Aorta (tissue), 5 donors: ENCODE measurements at places on chromosomes 11 and 22. TPM values are rescaled to one million over a fixed set of nuclear protein-coding genes. Genes with fewer than 3 reads are reported as not detected.

DNA sequence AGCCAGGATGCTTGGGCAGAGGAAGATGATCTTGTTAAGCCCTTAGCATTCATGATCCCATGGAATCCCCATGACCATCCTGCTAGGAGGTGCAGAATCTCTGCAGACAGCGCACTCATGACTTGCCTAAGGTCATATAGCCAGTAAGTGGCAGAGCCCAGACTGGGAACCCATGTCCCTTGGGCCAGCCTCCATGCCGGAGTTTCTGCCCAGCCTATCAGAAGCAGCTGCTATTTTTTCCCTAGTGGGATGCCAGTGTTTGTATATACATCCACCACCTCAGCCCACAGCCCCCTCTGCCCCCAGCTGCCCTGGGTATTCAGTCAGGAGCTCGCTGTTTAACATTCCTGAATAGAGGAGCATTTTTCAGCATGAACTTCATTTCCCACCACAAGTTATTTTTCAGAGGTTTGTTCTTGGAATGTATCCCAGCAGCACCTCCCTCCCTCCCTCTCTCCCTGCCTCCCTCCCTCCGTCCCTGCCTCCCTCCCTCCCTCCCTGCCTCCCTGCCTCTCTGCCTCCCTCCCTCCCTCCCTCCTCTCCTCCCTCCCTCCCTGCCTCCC is 34.4 kb upstream of the SUSD2 start:
- peak; percentile 74 for DNase-seq

GRCh38 chr22:38657045-38657909 is 839 bp downstream of the CBY1 start:
- DNase-seq: no peak

SVIP gene
- 13.5 TPM for total RNA-seq

DNA sequence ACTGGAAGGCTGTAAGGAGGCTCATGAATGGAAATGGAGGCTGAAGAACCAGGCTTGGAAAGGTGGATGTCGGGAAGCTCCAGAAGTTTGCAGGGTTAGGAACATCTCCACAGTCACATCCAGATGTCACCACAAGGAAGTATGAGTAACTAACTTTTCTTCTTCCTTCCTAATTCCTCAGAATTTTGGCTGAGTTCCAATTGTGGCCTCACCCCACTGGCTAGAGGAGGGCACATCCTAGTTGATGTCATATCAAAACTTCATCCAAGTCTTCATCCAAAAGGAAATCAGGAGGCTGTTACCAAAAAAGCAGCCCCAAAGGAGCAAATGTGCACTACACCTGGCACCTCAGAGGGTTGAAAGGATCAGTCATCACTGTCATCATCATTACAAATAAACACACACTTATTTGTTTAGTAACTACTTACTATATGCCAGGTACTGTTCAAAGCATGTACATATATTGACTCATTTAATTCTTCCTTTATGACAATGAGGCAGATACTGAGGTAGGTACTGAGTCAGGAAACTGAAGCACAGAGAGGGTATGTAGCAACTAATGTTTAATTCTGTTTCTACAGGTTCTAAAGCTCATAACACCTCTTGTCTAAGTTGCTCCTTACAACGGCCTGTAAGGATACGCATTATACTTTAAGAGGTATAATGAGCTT is 7.3 kb upstream of the PTPN5 start:
- no peak for DNase-seq

BACE1-AS gene
- total RNA-seq: 11.5 TPM

- peak; percentile 93 for DNase-seq
These were observed 4.3 kb upstream of the CCND1 start for GRCh38 chr11:69636512-69637197.

PLEKHA7 gene
- total RNA-seq: 9.9 TPM

- DNase-seq: peak; percentile 70
These were observed 15.4 kb downstream of the P2RY6 start for GRCh38 chr11:73287400-73288101.

DNA sequence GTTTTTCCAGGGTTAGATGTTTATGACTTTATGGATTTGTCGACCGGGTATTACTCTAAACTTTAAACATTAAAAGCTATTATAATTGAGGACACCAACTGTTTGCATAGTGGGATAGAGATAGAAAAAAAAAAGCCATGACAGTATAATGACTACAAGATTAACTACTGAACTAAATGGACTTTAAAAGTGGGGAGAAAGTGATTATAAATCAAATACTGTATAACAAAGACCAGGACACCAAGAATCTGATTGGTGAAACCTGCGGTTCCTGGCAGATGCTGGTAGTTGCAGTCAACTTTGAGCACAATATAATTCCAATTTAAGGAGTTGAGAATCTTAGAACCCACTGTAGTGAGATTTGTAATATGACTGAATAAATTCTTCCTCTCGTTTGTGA is 2.5 kb downstream of the CRKL start:
- no peak for DNase-seq

KRTAP5-7 gene
- total RNA-seq: 0.39 TPM

DTX4 gene
- 7.1 TPM for total RNA-seq
